ENCODE measurements at places on chromosomes 1 and 21.
A peak's percentile ranks its signal among the peaks of the same experiment; 100 is the strongest.

GRCh38 chr1:247557926-247558674 is 9.2 kb downstream of the GCSAML start:
- no peak for DNase-seq

GRCh38 chr1:182235952-182236650 is 155.5 kb downstream of the GLUL start:
- DNase-seq, result peak; percentile 65

DNA sequence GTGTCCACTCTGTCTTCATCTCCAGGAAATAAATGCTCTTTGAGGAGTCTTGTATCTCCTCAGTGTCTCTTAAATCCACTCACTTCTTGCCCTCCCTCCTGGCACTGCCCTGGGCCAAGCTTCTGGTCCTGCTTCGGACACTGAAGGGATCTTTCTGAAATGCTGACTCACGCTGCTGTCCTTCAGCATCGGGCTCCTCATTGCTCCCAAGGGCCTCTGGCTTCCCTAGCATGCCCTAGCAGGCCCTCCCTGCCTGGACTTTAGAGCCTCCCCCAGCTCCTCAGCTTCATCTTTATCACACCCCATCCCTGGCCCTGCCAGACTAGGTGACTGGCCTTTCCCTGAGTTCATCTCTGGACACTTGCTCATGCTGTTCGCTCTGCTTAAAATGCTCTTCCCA is 96.6 kb downstream of the FOXD2 start:
- DNase-seq, result no peak

DNA sequence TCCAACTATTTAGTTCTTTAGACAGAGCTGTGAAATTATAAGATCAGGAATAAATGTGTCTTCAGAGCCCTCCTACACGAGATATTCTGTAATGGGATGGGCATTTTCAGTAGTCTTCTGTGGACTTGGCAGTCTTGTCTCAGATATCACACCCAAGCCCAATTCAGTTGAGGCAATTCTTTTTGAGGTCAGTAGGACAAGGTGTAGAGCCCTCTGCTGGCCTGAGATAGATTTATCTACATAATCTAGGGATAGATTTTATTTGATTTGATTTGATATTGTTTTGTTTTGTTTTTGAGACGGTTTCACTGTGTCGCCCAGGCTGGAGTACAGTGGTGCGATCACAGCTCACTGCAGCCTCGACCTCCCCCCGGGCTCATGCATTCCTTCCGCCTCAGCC is 77.5 kb downstream of the FMN2 start:
- DNase-seq, result no peak

DNA sequence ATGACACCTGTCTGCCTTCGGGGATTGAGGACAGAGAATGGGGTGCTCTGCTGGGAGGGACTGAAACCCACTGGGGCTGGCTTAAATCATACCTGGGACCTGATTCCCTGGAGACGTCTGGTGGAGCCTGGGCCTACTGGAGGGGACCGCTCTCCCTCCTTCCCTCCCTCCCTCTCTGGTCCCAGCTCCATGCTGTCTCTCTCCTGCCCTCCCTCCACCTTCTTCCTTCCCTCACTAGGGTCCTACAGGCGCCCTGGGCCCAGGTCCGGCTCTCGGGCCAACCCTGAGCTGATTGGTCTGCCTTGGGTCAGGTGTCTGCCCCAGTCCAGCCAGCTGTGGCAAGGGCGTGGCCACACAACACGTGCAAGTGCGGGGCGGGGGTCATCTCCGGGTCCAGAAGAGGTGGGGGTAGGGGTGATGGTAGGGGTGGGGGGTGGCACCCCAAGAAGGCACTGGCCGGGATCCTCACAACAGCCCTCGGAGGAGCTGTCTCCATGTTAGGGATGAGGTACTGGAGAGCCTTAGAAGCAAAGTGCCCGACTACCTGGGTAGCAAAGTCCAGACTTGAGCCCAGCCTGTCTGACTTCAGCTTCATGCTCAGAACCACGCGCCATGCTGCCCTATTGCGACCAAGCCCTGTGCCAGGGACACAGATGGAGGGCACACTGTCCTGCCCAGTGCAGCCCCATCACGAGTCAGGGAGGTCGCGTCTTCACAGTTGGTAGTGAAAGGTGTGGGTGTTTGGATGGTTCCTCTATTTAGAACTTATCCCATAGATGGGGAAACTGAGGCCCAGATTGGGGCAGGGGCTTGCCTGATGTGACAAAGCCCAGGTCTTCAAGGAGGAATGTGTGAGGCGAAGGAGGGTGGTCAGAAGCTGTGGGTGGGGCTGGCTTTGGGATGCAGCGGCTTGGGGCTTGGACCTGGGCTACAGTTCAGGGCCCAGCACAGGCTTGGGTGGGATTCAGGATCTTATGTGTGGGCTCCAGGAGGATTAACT is 574.1 kb downstream of the PTPRU start:
- DNase-seq, result no peak

- DNase-seq, result no peak
Observed at GRCh38 chr21:43365611-43366426, 61.1 kb downstream of the SIK1 start.

DNA sequence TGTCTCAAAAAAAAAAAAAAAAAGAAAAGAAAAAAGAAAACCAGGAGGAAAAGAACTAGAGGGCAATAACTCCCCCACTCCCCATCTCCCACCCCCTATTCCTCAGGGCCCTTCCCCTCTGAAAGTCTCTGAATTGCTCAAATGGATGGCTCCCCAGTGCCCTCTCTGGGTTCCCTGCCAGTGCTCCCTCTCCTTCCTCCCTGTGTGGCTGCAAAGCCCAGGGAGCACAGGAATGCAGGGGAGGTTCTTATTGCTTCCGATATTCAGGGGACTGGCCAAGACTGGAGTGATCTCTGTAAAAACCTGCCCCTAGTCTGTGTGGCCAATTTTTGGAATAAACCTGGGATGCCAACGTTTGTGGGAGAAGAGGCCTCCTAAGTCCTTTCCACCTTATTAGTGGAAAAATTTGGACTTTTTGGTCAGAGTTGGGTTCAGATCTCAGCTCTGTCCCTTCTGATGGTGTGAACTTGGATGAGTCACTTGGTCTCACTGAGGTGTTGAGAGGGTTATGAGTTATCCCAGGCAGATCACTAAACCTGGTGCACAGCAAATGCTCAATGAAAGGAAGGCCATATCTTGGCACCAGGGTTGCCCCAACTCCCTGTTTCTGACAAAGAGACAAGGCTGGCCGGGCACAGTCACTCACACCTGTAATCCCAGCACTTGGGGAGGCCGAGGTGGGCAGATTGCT is 13.4 kb upstream of the ARHGEF10L start:
- no peak for DNase-seq

DNA sequence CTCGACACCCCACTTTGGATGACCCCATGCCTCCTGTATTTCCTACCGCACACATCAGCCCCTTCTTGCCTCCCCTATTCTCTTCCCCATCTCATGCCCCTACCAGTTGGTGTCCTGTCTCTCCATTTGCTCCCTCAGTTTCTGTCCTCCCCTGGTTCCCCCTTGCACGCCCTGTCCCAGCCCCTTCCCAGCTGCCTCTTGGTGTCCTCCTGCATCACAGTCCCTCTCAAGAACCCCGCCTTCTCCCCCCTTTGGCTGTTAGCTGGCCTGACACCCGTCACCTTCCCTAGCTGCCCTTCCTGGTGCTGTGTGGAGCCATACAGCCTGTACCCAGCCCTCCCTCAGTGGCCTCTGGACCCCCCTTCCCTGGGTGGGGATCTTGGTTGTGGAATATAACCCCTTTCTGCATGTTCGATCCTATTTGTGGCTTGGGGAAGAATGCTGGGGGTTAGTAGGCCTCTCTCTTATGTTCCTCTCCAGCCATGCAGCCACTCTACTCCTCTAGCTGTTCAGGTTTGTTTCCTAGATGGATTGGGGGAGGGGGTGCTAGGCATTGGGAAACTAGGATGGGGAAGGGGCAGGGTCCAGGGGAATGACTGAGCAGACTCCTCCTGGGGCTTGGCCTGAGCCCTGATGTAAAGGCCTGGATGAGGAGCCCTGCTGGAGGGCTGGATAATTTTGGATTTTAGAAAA is 41.4 kb upstream of the NFASC start:
- no peak for DNase-seq

DNA sequence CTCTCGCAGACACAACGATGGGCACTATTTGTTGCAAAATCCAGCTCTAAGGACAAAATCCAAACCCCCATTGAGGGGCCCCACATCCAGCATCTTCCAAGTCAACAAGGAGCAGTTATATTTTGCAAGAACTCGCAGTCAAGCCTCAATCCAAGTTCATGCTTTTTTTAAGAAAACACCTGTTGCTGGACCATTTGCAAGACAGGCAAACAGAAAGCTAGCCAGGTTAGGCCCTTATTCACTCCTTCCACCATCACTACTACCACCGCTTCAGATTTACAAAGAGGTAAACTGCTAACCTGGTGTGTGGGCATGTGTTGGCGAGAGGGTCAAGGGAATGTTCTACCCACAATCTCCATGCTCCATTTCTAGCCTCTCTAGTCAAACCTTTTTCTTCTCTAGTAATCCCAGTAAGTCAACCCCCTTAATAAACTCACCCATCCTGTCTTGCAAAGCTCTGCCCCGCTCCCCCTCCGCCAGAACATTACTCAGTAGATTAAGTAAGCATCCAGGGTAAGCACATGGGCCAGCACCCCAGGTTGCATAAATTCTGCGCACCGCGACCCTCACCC is 703 bp downstream of the ERI3 start:
- no peak for DNase-seq

- no peak for DNase-seq
Observed at GRCh38 chr21:29961291-29962027, 21.7 kb upstream of the GRIK1 start.

GRCh38 chr1:59617434-59617833 is 197.3 kb upstream of the HOOK1 start:
- no peak for DNase-seq

DNA sequence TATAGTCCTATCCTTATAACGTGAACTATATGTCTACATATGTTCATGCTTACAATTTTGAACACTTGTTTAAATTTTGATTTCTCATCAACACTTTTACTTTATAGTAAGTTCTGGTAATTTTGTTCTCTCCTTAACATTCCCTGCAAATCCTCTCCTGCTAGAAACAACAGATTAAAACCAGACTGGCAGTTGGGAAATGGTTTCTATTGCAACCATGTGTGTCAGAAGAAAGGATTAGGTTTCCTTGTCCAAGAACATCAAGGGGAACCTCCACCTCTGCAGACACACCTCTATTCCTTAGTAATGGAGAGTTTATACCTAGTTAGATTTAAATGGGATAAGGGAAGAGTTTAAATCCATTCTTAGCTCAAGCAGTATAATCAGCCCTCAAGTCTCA is 3.3 kb upstream of the WARS2 start:
- no peak for DNase-seq

GRCh38 chr1:21734526-21734925 is 48.4 kb downstream of the USP48 start:
- no peak for DNase-seq

DNA sequence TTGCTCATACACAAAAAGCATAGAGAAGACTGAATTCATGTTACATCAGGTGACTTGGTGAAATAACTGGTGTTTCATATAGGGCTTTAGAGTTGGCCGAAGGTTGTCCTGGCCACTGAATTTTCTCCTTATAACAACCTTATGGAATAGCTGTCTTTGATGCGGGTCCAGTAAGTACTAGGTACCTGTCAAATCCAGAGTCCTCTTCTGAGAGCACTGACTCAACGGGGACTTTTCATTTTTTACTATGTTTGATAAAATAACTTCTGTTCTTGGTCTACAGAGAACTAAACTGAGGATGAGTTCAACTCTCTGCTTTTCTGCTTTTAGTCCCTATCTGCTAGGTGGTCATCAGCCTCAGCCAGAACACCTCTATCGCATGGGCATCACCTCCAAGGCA is 76.1 kb upstream of the JAK1 start:
- no peak for DNase-seq

Data from NCI-H1105 treated with DMSO at 0.1 percent for 48 hours (cell line).